ENCODE measurements at places on chromosomes 5 and 9. TPM values are rescaled to one million over a fixed set of nuclear protein-coding genes. Genes with fewer than 3 reads are reported as not detected.

GRCh38 chr9:127055745-127056402, 66.6 kb downstream of the ANGPTL2 start:
- DNase-seq = no peak
- H3K27ac ChIP-seq = no peak overlapping the region
- H3K27me3 ChIP-seq = no peaks in the 10 kb centered on the region

GRCh38 chr9:41229408-41230401, 40.6 kb upstream of the ZNG1F start:
- DNase-seq = no peak
- no peak overlapping the region for H3K27ac ChIP-seq
- H3K4me3 ChIP-seq = no peak overlapping the region

STPG3 gene
- 0.63 TPM for total RNA-seq

DNA sequence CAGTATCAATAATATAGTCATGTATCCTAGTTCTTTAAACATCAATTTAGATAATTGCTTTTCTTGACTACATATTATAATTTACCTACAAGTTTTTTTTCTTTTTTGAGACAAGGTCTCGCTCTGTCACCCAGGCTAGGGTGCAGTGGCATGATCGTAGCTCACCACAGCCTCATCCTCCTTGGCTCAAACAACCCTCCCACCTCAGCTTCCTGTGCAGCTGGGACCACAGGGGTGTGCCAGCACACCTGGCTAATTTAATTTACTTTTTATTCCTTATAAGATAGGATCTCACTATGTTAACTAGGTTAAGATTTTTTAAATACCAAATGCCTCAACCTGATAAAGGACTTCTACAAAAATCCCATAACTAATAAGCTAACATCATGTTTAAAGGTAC, 21.1 kb downstream of the UIMC1 start:
- H3K4me1 ChIP-seq = peaks cover 25% of the 10 kb centered on the region
- H3K27ac ChIP-seq = peak overlapping the region; percentile 77
- peak; percentile 7 for DNase-seq

CENPH gene
- 47.3 TPM for total RNA-seq

DNA sequence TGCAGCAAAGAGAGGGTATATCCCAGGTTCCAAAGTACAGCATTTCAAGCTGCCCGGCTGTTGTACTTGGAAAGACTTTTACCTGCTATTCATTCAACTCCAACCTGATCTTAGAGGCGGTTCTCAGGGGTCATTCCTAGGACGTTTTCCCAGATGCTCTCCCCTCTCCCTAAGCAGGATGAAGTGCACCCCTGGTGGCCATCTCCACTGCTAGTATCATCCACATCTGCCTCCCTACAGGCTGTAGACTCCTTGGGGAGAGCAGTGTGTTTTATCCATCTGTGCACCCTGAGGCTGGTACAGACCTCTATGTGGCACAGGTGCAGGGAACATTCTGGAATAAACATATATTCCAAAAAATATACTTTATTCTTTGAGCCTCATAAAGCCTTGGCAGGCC, 56.8 kb downstream of the PTPN3 start:
- H3K36me3 ChIP-seq = no peaks in the 10 kb centered on the region
- no peak overlapping the region for H3K27ac ChIP-seq
- H3K4me3 ChIP-seq = peak overlapping the region; percentile 36
- DNase-seq = no peak
- peaks cover 25% of the 10 kb centered on the region for H3K4me1 ChIP-seq
- peaks cover 46% of the 10 kb centered on the region for H3K27me3 ChIP-seq

RASEF gene
- total RNA-seq = not detected

SPINK5 gene
- not detected for total RNA-seq

SPATA31D4 gene
- not detected for total RNA-seq

PCDHGB5 gene
- total RNA-seq = 0.21 TPM

KYAT1 gene
- total RNA-seq = 8.8 TPM

- H3K27me3 ChIP-seq = no peaks in the 10 kb centered on the region
- DNase-seq = no peak
- H3K27ac ChIP-seq = no peak overlapping the region
- no peak overlapping the region for H3K4me3 ChIP-seq
- H3K36me3 ChIP-seq = no peaks in the 10 kb centered on the region
These were observed 234.5 kb downstream of the DENND1A start for GRCh38 chr9:123695386-123695785.

CCL27 gene
- 1.4 TPM for total RNA-seq

- no peak for DNase-seq
- no peaks in the 10 kb centered on the region for H3K36me3 ChIP-seq
- H3K27ac ChIP-seq = no peak overlapping the region
- no peak overlapping the region for H3K4me3 ChIP-seq
- H3K4me1 ChIP-seq = no peaks in the 10 kb centered on the region
These were observed 5.4 kb downstream of the PCAT7 start for GRCh38 chr9:94560237-94560636.

GRCh38 chr9:112867275-112867991, 23.2 kb downstream of the SLC46A2 start:
- DNase-seq = peak; percentile 37
- peak overlapping the region; percentile 10 for H3K4me3 ChIP-seq
- H3K4me1 ChIP-seq = peaks cover 34% of the 10 kb centered on the region
- H3K27ac ChIP-seq = no peak overlapping the region
- no peaks in the 10 kb centered on the region for H3K27me3 ChIP-seq

- H3K4me1 ChIP-seq = no peaks in the 10 kb centered on the region
- no peaks in the 10 kb centered on the region for H3K27me3 ChIP-seq
- no peaks in the 10 kb centered on the region for H3K36me3 ChIP-seq
- no peak overlapping the region for H3K4me3 ChIP-seq
These were observed 533.4 kb downstream of the PSAT1 start for GRCh38 chr9:78830301-78830700.

DNA sequence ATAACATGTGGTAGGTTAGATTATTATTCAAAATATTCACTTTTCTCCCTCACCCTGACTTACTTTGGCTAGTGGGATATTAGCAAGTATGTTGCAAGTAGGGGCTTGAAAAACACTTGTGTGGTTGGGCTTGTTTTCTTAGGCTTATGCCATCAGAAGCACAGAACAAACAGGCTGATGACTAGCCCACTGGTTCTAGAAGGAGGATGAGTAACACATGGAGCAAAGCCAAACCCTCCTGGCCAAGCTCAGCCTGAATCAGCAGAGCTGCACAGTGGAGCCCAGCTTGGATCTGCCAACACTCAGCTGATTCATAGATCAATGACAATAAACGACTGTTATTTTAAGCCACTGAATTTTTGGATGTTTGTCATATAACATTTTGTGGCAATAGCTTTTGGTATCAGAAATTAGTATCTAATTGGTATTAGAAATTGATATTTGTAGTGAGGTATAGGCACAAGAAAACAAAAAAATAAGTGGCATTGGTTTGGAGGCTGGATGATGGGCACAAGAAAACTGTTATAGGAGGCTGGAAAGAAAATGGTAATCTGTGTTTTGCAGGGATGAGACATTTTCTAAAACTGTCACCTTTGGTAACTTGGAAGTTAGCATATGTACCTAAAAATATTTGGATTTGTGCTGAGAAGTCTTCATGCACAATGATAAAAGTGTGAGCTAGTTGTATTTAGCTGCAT, 46.1 kb upstream of the ZBED3 start:
- DNase-seq = no peak
- no peak overlapping the region for H3K27ac ChIP-seq
- no peaks in the 10 kb centered on the region for H3K4me1 ChIP-seq

DNA sequence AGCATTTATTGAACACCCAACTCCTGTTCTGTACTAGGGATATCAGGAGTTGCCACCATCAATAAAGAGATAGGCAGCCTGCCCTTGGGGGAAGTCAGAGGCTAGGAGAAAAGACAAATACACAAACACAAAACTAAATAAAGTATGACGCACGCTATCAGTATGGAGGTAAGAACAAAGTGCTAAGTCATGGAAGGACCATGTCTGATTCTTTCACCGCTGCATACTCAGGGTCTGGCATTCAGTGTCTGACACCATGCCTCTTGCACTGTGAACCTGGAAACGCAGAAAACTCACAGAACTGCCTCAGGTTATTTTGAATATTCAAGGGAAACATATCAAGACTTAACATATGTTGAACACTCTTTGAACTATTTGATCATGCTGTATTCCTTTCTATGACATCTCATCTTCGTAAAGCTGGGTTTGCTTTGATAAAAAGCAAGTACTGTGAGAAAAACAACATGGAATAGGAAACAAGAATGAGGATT, 65.3 kb downstream of the ADAMTSL1 start:
- no peak overlapping the region for H3K4me3 ChIP-seq
- H3K36me3 ChIP-seq = peaks cover 2% of the 10 kb centered on the region
- H3K4me1 ChIP-seq = no peaks in the 10 kb centered on the region
- no peak overlapping the region for H3K27ac ChIP-seq

DNA sequence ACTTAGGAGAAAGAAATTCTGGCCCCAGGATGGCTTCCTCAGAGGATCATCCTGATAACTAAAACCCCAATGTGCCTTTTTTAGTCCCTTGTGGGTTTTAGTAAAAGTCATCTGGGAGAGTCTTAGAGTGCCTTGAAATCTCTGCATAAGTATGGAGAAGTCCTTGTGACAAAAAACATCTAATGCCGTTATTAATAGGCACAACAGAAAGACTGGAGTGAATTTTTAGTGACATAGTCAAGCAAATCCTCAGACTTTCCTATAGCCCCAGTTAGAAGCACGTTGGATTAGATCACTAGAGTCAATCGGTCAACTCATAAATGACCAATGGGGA, 108.2 kb upstream of the MPDZ start:
- H3K27ac ChIP-seq = no peak overlapping the region
- H3K36me3 ChIP-seq = peaks cover 2% of the 10 kb centered on the region
- no peaks in the 10 kb centered on the region for H3K4me1 ChIP-seq
- DNase-seq = no peak
- H3K4me3 ChIP-seq = no peak overlapping the region

DNA sequence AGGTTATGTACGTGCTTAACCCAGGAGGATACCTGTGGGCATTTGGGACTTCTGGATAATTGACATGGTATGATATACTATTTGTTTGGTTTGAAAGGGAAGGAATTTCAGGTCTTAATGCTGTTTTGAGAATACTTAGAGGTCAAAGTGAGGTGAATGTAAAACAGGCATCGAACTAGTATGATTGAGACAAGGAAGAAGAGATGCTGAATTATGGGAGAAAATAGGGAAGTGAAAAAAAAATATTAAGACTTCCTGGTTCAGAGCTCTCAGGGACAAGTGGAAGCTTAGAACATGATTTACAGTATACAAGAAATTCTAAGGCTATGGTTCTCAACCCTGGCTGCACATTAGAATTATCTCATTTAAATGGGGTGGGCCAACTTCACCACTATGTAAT, 115.3 kb downstream of the CD180 start:
- H3K27ac ChIP-seq = no peak overlapping the region
- no peak overlapping the region for H3K4me3 ChIP-seq
- no peaks in the 10 kb centered on the region for H3K27me3 ChIP-seq
- H3K36me3 ChIP-seq = no peaks in the 10 kb centered on the region
- DNase-seq = no peak

RGS7BP gene
- total RNA-seq = not detected

GRCh38 chr9:16329671-16330113, 540.8 kb downstream of the BNC2 start:
- no peak overlapping the region for H3K27ac ChIP-seq
- DNase-seq = no peak
- H3K36me3 ChIP-seq = no peaks in the 10 kb centered on the region
- H3K4me3 ChIP-seq = no peak overlapping the region
- H3K27me3 ChIP-seq = no peaks in the 10 kb centered on the region

- H3K36me3 ChIP-seq = peaks cover 1% of the 10 kb centered on the region
- no peak for DNase-seq
- H3K27ac ChIP-seq = no peak overlapping the region
- no peaks in the 10 kb centered on the region for H3K27me3 ChIP-seq
- no peak overlapping the region for H3K4me3 ChIP-seq
- H3K4me1 ChIP-seq = peaks cover 16% of the 10 kb centered on the region
These were observed 36.0 kb downstream of the DOCK8 start for GRCh38 chr9:250625-251024.

SLC4A9 gene
- 0.56 TPM for total RNA-seq

- no peaks in the 10 kb centered on the region for H3K4me1 ChIP-seq
- H3K27ac ChIP-seq = no peak overlapping the region
- no peaks in the 10 kb centered on the region for H3K36me3 ChIP-seq
- no peaks in the 10 kb centered on the region for H3K27me3 ChIP-seq
- no peak overlapping the region for H3K4me3 ChIP-seq
These were observed 31.5 kb upstream of the MYORG start for GRCh38 chr9:34408173-34408572.

DNA sequence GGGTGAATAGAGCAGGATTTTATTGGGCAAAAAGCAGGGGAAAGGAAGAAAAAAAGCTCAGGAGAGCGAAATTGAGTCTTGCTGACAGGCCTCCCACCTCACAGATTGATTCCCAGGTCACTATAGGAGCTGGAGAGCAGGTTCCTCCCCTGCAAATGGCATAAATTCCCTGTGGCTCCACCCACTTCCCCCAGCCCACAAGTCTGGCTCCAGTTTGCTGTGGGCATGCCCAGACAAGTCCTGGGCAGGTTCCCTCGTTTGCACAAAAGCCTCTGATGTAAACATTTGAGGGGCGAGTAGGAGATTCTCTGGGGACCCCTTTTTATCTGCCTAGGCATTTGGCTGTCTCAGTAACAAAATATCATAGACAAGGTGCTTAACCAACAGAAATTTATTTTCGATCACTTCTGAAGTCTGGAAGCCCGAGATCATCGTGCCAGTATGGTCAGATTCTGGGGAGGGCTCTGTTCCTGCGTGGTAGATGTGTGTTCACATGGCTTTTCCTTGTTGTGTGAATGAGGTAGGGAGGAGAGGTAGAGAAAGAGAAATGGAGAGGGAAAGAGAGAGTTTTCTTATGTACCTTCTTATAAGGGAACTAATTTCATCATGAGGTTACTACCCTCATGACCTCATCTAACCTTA, 614.5 kb downstream of the MAT2B start:
- no peaks in the 10 kb centered on the region for H3K36me3 ChIP-seq
- H3K4me3 ChIP-seq = no peak overlapping the region
- peak overlapping the region; percentile 38 for H3K27ac ChIP-seq
- no peaks in the 10 kb centered on the region for H3K27me3 ChIP-seq

DNA sequence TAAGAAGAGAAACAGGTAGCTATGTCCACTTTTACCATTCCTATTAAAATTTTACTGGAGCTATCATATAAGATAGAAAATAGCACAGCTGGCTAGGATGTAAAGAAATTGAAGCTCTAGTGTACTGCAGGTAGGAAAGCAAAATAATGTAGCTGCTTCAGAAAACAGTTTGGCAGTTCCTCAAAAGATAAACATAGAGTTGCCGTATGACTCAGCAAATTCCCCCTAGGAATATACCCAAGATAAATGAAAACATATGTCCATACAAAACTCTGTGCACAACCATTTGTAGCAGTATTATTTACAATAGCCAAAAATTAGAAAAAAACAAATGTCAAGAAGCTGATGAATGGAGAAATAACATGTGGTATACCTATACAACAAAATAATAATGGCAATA, 64.6 kb upstream of the SHISAL2B start:
- H3K27me3 ChIP-seq = peaks cover 45% of the 10 kb centered on the region
- no peak overlapping the region for H3K27ac ChIP-seq
- no peaks in the 10 kb centered on the region for H3K4me1 ChIP-seq
- no peak overlapping the region for H3K4me3 ChIP-seq
- DNase-seq = no peak
- H3K36me3 ChIP-seq = no peaks in the 10 kb centered on the region
